Activated CD4-positive, alpha-beta T cell treated with anti-CD3 and anti-CD28 coated beads for 48 hours (primary cell): ENCODE measurements at places on chromosomes 2 and 18.

GRCh38 chr18:23983112-23983511, 31.4 kb upstream of the TTC39C start:
- DNase-seq: no peak

DNA sequence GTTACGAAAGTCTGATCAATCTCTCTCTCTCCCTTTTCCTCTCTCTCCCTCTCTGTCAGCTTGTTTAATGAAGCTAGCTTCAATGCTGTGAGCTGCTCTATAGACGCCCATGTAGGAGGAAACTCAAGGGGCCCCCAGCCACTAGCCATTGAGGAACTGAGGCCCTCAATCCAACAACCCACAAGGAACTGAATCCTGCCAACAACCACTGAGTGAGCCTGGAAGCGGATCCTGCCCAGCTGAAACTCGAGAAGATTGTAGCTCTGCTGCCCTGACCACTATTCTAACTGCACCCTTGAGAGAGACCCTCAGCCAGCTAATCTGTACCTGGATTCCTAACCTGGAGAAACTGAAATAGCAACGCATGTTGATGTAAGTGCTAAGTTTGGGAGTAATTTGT, 129.2 kb downstream of the BCL11A start:
- DNase-seq: no peak

DNA sequence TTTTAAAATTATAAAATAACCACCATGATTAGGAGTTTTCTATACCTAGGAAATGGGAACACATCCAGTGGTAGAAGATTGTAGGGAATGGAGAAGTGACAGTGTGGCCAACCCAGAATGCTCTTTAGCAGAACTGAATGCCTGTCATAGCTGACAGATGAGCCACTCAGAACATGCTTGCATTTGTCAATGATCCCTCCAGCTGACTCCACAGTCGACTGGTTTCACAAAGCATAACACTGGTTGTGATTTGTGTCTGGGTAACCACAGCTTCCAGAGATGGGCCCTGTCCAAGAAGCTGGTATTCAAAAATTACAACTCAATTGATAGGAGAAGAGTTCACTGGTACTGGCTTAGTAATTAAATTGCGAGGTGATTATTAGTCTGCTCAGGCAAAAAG, 9.0 kb upstream of the CTIF start:
- DNase-seq: no peak

GRCh38 chr2:224442071-224442967, 40.4 kb upstream of the FAM124B start:
- DNase-seq: peak; percentile 15

DNA sequence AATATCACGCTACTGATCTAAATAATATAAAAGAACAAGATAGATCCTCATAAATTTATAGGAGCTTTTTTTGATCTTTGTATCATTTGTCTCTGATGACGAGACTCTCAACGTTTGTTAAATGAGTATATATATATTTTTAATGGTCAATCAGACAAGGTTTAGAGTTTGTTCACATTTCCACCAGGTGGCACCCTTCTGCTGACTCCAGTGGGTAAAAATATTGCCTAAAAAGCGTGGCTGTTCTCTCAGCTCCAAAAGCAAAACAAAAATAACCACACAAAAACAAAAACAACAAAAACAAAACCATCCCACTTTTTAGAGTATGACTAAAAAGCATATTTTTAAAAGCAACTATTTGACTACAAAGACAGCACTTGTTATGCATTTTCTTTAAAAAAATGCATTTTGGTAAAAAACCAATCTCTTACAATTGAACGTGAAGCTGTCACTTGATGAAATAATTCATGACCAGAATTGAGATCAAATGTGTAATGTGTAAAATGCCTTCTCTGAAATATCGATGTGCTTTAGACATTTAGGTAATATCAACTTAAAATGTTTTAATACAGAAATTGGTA, 723.2 kb downstream of the DPP10 start:
- no peak for DNase-seq

- no peak for DNase-seq
Observed at GRCh38 chr2:174325373-174326160, 9.2 kb upstream of the SP9 start.

DNA sequence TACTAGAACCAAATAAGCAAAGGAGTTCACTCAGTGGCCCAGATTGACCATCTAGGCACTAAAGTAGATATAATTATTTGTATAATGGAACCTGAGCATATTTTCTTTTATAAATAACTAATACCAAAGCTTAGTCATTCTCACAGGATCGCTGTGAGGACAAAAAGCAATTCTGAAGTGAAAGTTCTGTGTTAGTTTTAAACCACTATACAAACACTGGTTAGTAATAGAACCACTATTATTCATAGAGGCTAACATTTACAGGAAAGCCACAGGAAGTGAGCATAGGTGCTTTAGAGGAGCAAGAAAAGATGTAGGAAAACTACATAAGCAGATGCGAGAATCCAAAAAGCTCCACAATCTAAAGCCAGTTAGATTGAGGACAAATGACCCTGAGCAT, 364.7 kb downstream of the XIRP2 start:
- DNase-seq: no peak

GRCh38 chr2:96885432-96886347, 15.8 kb upstream of the SEMA4C start:
- no peak for DNase-seq

GRCh38 chr2:239194731-239195317, 206.0 kb downstream of the HDAC4 start:
- no peak for DNase-seq

DNA sequence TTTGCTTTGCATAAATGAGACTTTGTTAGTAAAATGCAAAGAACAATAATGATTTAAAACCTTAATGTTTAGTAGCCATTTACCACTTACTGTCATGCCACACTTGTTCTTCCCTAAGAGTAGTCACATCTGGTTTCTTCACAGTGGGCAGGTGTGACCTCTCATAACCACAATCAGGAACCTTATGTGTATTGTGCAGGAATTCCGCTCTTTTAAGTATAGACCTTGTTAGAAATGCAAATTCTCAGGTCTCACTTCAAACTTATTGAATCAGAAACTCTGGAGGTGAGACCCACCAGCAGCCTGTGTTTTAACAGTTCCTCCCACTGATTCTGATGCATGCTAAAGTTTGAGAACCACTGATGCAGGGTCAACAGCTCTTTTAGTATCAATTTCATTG, 518.8 kb upstream of the MEX3C start:
- no peak for DNase-seq

DNA sequence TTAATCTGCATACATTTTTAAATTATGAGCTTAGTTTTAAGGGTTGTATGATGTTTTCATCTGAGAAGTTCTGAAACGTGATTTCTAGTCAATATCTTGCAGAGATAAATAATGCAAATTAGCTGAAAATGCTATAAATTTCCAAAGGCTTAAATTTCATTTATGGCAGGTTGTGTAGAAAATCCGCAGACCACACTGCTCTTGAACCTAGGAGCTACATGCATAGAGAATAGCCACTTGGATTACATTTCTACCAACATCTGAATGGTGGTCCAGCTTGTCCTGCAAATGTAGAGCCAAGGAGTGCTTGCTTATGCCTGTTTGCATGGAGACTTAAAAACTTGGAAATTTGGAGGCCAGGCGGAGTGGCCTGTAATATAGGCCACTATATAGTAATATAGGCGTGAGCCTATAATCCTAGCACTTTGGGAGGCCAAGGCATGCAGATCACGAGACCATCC, 6.8 kb downstream of the MAT2A start:
- no peak for DNase-seq

- DNase-seq: no peak
Observed at GRCh38 chr2:101064505-101064867, 62.4 kb downstream of the RPL31 start.

DNA sequence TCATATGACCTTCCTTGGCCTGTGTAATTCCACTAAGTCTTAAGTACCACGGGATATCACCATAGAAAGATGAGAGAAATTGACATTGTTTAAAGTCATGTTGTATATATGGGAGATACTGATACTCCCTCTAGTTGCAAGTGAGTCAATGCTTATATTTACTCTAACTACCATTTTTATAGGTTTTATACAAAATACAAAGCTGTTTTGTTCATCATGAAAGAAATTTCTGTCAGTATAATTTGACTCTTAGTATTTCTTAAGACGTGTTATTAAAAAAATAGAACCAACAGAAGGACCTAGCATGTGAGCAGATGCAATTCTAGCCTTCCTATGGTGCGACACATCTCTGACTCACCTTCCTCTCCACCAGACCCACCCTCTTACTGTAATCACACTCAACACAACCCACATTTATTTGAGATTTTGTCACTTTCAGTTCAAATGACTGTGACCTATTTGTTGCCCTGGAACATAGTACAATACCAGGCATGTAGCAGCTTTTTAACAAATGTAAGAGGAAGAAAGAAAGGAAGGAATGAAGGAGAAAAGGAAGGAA, 453.1 kb downstream of the CMPK2 start:
- no peak for DNase-seq

GRCh38 chr2:68907232-68907919, 36.2 kb upstream of the BMP10 start:
- DNase-seq: peak; percentile 22
